ENCODE measurements at places on chromosomes 12 and 14.

GRCh38 chr14:33855672-33856071, 95.2 kb downstream of the EGLN3 start:
- no peak for DNase-seq

DNA sequence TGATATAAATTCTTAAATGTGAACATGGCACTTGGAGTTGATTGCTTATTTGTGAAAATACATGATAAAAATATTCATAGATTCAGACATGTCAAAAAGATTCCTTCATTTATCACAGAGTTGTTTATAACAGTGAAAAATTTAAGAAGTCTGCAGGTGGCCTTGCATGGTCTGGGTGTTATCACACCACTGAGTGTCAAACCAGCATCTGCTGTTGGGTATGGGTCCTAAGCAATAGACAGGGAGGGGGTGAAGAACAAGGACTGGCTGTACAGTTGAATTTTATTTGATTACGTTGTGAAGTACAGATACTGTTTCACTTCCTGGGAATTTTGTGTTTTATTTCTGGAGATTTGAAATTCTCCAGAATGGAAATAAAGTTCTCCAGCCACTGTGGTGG, 180.4 kb upstream of the HIF1A start:
- DNase-seq = no peak

DNA sequence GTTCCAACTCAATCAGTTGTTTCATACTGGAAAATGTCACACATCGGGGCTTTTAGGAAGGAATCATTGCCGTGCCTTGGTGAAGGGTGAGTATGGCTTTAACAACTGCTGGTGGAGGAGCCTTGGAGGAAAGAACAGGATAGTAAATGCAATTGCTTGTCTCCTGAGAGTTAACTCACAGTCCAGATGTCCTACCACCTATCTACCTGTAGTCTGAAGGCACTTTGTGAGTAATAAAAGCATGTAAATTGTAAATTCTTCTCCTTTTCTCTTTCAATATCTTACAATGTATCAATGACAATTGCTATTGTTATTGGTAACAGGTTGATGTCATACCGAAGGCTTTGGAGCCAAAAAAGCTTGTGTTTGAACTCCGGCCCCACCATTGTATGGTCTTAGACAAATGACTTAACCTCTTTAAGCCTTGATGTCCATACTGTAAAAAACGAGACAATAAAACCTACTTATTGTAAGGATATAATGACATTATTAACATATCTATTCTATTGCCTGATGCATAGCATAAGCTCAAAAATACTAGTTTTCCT, 397.4 kb downstream of the ADAMTS20 start:
- no peak for DNase-seq

- DNase-seq = no peak
These were observed 52.0 kb downstream of the PEBP1 start for GRCh38 chr12:118187751-118188435.

- DNase-seq = no peak
These were observed 89.1 kb downstream of the MIA2 start for GRCh38 chr14:39322807-39323206.

DNA sequence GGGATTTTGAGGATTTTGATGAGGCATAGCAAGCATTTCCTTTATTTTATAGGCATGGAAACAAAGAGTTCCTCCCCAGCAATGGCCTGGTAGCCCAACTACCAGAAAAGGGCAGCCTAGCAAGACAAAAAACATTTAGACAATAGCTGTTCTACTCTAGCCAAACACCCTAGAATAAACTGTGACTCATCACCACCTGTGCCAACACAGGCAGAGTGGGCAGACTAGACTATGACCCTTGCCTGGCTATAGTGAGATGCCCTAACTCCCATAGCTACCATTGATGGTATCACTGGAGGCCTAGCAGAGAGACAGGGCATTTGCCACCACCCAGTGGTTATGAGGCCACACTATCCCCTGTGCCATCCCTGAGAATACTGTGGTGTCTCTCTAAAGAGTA, 15.5 kb upstream of the CCER1 start:
- DNase-seq = no peak

GRCh38 chr12:130478786-130479185, 141.1 kb downstream of the PIWIL1 start:
- no peak for DNase-seq

DNA sequence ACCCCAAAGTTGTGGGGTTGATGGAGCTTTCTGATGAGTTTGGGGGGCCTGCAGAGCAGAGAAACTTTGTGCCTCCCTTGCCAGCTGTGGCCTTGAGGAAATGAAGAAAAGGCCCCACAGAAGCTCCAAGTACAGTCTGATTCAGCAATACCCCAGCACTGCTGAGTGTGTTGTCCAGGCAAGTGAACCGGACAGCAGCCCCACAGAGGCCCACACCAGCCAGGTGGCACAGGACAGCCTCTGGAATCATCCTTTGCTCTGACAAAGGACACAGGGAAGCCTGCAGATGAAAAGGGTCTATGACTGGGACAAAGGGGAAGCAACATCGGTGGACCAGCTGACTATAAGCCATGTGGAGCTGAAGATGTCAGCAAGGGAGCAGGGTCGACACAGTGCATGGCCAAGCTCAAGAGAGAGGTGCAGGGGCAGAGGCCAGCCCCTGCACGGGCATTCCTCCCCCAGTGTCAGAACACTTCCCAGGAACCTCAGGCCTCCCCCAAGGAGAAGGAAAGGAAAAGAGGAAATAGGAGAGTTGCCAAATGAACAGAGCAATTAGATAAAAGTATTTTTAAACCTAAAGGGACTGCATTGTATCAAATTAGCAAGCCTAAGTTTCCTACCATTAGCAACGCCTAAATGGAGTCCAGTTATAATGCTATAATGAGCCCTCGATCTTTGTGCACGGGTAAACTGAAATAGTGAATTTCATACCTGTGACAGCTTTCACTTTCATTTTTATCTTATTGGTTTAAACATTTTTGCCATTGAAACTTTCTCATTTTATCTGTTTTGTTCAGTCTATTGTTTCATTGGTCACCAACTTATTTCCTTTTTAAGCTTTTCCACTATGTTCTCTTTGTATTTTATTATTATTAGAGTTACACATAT, 46.3 kb upstream of the PTGDR start:
- DNase-seq = no peak

DNA sequence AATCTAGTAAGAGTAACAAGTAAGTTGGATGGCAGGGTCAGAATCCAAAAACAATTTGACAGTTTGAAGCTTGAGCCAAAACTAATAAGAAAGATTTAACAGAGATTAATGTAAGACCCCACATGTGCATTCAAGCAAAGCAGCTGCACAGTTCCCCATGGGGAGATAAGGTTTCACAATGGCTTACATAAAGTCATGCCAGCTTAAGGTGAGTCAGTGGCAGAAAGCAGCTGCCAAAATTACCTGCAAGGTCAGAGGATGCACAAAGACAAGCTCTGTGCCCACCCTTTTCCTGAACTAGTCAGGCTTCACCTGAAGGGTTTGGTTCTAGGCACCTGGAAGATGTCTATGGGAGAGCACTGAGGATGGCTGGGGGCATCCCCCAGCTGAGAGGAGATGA, 36.6 kb upstream of the KRT77 start:
- no peak for DNase-seq

- no peak for DNase-seq
These were observed 6.8 kb downstream of the LMNTD1 start for GRCh38 chr12:25546318-25546717.

DNA sequence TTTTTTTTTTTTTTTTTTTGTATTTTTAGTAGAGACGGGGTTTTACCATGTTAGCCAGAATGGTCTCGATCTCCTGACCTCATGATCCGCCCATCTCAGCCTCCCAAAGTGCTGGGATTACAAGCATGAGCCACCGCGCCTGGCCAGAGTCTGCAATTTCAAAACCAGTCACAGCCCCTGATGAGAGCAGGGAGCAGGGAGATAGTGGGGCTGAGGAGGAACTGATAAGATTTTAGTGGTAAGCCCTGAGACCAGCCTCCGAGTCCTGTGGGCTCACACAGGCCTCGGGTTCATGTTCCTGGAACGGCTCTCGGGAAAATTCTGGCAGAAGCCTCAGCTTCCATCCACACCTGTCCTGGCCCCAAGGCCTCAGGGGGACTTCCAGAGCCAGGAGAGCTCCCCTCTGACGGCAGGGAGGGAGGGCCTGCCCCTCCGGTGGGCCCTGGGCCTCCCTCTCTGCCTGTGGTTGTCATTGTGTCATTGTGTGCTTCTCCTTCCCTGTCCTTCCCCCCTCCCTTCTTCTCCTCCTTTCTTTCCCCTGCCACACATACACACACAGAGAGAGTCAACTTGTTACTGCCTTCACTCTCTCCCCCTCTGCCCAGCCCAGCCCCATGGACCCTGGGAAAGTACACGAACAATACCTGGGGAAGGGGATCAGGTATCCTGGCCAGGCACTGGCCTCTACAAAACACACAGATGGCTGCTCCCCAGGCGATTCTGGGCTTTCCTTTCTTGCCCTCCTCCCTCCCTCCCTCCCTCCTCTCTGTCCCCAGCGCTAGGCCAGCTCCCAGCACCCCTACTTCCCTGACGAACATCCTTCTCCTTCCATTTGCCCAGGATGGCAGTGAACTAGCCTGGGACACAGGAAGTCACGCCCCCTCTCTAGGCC, 294.1 kb downstream of the DPF3 start:
- no peak for DNase-seq

- no peak for DNase-seq
These were observed 9.7 kb downstream of the PIK3C2G start for GRCh38 chr12:18270958-18271460.

GRCh38 chr14:77259025-77259715, 11.8 kb downstream of the NGB start:
- no peak for DNase-seq

GRCh38 chr14:72217135-72217534, 284.9 kb downstream of the RGS6 start:
- no peak for DNase-seq

DNA sequence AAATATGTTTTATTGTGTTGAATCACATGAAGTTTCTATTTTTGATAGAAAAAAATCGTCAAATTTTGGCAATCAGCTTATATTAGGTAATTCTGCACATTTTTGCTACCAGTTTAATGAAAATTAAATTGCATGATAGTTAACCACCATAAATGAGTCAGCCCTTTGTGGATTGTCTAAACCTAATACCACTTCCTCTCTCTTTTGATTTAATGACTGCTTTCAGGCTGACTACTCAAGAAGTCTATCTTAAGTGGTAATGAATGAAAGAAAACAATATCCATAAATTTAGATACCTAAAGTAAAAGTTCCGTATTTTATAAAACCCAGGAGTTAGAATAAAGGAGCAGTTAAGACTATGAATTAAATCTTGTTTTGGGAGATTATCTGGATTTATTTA, 450.5 kb downstream of the TMEM117 start:
- no peak for DNase-seq

DNA sequence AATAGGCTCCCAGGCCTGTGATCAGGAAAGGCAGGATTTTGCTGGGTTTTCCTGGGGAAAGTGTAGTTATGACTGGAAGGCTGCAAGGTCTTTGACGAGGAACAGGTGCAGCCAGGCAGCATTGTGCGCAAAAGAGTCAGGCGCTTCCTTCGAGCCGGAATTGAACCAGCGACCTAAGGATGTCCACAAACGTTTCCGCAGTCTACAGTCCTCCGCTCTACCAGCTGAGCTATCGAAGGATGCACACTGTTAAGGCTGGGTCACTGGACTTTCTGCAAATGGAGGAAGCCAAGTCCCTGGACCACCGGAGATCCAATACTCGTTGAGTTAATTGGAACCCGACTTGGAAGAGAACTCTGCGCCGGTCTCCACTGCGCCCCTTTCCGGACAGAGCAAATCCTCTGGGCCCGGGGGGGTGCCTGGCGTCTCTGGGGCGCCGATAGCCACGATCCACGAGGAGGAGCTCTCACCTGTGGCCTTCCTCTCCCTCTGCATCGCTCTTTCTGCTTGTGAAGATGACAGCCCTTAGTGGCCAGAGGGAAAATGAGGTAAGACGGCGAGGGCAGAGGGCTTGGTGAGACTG, 18.4 kb upstream of the OR6S1 start:
- DNase-seq = no peak

DNA sequence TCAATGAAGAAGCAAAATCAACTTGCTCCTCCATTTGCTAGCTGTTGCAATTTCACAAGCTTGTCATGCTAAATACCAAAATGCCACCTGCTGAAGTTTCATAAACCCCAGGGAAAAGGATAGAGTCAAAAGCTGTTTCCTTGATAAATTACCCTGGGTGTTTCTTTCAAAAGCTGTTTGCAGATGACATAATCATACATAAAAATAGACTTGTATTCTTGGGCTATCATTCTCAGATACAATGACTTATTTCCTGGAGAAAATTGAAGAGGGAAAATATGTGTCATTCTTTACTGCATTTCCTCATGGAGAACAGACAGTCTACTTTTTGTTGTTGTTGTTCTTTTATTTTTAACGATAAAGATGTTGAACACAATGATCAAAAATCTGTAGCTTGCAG, 119.2 kb downstream of the GALC start:
- no peak for DNase-seq

- peak; percentile 66 for DNase-seq
These were observed 6.3 kb downstream of the MSI1 start for GRCh38 chr12:120362516-120363273.

- DNase-seq = no peak
These were observed 36.3 kb downstream of the RIN3 start for GRCh38 chr14:92549859-92550230.

GRCh38 chr12:113880326-113880725, 85.8 kb downstream of the RBM19 start:
- DNase-seq = no peak

GRCh38 chr14:45893127-45893526, 640.1 kb upstream of the MIS18BP1 start:
- no peak for DNase-seq

GRCh38 chr14:57957441-57957840, 91.5 kb upstream of the SLC35F4 start:
- DNase-seq = no peak

DNA sequence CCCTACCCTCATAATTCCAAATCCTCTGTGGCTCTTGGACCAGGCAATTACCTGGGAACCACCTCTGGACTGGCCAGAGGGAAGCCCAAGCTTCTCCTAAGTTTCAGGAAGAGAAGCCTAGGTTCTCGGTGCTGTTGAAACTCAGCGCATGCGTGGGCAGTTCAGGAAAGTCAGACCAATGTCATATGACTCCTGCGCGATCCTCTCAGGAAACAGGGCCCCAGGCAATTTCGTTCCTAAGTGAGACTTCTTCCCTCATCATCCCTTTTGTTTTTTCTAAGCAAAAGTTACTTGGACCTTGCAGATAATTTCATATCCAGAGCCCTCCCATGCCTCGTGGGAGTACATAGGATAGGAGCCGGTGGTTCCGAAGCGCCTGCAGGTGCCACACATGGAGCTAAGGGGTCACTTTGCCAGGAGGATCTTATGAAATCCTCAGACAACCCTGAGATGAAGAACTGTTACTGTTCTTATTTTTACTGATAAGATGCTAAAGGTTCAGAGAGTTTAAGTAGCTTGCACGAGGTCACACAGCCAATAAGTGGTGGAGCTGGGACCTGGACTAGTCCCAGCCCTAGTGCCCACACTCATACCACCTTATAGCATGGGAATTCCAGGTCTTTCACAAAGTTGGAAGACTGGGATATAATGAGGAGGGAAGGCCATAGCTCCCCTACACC, 168.2 kb downstream of the ZFP36L1 start:
- no peak for DNase-seq
